ENCODE measurements at places on chromosomes 3 and 15.

DNA sequence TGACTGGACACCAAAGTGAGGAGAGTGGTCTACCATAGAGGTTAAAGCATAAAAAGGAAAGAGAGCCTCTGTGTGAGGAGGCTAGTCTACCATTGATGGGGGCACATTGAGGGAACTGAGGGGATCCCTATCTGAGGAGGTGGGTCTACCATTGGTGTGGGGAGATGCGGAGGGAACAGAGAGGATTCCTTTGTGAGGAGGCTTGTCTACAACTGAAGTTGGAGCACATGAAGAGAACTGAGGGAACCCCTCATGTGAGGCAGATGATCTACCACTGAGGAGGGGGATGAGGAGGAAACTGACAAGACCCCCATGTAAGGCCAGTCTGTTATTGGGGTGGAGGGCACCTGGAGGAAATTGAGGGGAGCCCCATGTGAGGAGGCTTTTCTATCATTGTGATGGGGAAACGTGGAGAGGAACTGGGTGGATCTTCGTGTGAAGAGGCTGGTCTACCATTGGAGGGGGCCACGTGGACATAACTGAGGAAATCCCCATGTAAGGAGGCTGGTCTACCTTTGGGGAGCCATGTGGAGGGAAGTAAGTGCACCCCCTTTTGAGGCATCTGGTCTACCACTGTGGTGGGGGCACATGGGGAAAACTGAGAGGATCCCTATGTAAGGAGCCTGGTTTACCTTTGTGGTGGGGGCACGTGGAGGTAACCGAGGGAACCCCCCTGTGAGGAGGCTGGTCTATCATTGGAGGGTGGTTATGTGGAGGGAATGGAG, 160.1 kb downstream of the FBLN2 start:
- DNase-seq = no peak

DNA sequence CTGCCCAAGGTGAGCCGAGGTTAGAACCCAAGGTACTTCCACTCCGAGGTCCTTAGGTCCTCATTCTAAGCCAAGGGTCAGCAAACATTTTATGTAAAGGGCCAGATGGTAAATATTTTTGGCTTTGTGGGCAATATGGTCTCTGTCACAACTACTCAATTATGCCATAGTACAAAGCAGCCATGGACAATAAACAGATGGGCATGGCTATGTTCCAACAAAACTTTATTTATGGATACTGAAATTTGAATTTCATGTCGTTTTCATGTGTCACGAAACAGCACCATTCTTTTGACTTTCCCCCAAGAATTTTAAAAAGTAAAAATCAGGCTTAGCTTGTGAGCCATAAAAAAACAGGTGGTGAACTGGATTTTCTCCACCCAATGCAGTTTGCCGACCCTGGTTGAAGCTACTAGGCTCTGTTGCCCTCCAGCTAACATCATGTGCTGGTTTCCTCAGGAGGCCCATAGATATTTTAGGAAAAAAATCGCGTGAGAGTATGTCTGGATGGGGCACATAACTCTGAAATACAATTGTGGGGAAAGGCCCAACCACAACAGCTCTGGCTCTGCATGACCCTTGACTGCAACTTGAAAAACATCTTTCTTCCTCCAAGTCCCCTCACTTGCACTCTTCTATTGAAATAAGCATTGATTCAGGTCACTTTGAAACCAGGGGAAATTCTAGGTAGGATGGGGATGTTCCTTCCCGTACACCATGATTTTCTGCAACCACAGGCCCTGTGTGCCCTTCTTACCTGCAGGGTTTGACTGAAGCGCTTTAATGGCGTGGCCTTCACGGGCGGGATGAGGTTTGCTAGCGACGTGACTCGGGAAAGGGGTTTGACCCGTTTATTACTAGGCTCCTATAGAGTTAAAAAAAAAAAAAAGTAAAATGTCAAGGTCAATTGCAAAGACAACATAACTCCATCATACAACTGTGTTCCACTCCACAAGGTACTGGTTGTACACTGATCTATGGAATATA, 28.5 kb downstream of the ARHGEF3 start:
- no peak for DNase-seq

- no peak for DNase-seq
Observed at GRCh38 chr3:10242182-10243065, 5.8 kb upstream of the TATDN2 start.

GRCh38 chr15:81221449-81221848, 24.8 kb downstream of the IL16 start:
- no peak for DNase-seq

DNA sequence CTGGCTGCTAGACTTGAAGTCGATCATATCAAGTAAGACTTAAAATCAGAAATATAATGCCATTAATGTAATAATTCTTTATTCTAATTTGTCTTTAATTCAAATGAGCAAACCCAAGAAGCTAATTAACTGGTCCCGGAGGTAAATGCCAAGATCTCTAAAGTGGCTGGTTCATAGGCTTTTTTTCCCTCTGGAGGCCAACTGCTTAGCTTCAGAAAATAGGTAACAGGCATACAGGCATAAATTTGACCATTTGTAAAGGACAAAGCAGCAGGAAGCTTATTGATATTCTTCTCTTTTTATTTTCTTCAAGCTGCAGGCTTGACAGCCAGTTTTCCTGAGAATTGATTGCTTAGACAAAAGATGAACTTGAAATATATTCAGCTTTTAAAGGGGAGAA, 158.6 kb upstream of the RAP2B start:
- DNase-seq = no peak
